ENCODE measurements at places on chromosomes 11 and 22. TPM values are rescaled to one million over a fixed set of nuclear protein-coding genes. Genes with fewer than 3 reads are reported as not detected.

CDHR5 gene
- total RNA-seq, result not detected

INPP5J gene
- total RNA-seq, result 0.33 TPM

PRR33 gene
- total RNA-seq, result not detected

IGSF9B gene
- 0.29 TPM for total RNA-seq

KCTD14 gene
- total RNA-seq, result 0.48 TPM

PHETA2 gene
- 14.6 TPM for total RNA-seq

MS4A15 gene
- total RNA-seq, result not detected

APOA4 gene
- total RNA-seq, result not detected
